ENCODE measurements at places on chromosomes 16 and 17.

DNA sequence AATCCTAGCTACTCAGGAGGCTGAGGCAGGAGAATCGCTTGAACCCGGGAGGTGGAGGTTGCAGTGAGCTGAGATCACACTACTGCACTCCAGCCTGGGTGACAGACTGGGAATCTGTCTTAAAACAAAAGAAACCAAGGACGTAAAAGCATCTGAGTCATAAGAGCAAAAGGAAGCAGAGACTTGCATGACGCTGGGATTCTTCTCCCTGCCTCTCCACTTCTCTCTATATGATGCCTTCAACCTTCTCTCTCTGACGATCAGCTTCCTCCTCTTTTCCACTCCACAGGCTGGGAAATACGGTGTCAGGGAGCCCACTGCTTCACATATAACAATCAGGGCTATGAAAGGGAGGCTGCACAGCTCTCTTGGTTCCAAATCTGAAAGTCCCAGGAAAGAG, 43.2 kb upstream of the CCL1 start:
- DNase-seq: no peak

- DNase-seq: no peak
These were observed 135.8 kb downstream of the TRIM37 start for GRCh38 chr17:58970609-58971450.

- no peak for DNase-seq
These were observed 4.7 kb downstream of the IL17C start for GRCh38 chr16:88642881-88643643.

GRCh38 chr17:4853208-4853671, 20.1 kb downstream of the MINK1 start:
- DNase-seq: no peak

GRCh38 chr16:86930663-86931373, 352.5 kb downstream of the FOXL1 start:
- DNase-seq: peak; percentile 10

DNA sequence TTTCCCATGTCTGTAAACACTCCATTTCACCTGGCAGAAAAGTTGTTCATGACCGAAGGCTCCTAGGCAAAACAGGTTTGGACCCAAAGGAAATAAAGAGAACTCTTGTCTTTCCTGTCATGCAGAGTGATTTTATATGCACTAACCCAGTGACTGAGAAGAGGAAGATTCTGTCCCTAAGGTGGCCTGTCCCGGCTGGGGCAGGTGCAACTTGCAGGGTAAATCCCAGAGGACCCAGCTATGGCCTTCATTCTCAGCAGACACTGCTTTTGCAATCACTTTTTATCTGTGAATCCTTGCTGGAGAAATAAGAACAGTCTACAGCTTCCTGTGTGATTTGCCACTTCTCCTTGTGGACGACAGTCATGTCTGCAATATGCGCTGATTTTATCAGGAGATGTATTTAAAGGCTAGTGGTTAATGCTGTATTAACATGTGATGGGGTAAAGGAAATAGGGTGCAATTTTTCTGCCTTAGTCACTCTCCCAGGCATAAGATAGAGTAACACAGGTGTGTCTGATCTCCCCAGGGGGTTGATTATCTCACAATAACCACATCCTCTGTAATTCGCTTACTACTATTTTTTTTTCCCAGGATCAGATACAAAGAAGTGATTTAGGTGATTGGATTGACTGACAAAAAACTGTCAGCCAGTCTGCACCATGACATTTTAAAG, 696.8 kb upstream of the SOX9 start:
- DNase-seq: no peak

DNA sequence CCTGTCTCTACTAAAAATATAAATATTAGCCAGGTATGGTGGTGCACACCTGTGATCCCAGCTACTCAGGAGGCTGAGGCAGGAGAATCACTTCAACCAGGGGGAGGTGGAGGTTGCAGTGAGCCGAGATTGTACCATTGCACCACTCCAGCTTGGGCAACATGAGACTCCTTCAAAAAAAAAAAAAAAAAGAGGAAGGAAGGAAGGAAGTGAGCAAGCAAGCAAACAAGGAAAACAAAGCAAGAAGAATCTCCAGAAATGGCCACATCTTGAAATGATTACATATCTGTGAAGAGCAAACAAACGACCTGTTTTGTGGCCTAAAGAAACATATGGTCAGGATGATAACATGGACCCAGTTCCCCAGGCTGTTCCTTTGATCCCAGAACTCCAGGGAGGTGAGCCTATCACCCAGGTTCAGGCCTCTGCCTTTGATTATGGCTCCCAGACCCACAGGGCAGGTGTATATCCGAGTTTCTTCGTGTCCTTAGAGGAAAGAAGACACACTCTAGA, 8.9 kb downstream of the ACOX1 start:
- no peak for DNase-seq

GRCh38 chr17:69317625-69318024, 9.3 kb downstream of the ABCA5 start:
- no peak for DNase-seq

DNA sequence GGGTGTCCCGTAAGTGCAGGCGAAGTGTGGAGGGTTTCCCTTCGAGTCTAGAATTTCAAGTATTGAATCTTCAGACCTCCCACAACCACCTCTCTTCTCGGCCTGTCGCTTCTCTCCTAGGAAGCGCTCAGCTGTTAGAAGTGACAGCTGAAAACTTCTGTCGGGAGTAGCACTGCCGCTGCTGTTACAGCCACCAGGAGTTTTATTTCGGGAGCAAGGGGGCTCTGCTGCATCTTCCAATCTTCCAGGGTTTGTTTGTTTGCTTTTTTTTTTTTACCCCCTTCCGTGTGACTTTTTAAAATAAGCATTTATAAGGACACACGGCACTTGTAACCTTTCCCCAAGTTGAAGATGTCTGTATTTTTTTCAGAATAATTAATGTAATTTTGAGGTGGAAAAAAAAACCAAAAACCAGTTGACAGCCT, 767 bp downstream of the RPS6KB1 start:
- no peak for DNase-seq

DNA sequence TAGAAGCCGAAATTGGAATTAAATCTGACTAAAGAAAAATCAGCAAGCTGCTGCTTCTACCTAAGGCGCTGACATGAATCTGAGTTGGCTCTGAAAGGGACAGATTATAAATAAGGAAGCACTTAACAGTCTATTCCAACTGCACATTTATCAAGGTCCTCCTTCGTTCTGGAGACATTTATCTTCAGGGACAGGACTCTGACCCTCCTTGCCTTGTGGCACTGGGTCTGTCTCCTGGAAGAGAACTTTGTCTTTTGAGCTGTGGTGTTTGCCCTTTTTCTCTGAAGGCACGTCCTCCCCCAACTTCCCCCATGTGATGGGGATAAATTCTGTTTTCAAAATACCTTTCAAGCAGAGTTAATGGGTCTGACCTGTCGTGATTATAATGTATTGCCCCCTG, 47.0 kb upstream of the MARCHF10 start:
- DNase-seq: no peak

DNA sequence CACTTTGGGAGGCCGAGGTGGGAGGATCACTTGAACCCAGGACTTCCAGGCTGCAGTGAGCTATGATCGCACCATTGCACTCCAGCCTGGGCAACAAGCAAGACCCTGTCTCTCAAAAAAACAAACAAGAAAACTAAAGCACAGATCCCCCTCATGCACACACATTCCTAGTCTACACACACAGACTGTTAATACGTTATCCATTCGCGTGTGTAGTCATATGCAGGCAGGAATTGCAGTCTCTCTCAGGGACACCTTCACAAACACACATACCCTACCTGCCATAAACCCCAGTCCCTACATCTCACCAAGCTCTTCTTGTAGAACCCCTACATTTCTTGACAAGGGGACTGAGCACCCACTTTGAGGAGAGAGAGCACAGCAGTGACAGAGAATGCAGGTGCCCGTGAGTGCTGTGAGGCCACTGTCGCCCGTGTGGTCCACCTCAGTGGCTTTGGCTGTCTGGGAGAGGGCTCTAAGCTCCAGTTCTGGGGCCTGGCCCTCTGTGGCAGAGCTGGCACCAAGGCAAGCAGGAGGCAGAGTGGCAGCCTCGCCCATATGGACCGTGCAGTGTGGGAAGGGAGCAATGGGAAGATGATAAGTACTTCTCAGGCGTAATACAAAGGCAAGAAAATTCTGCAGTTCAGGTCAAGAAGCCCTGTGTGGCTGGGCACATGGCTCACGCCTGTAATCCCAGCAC, 59.0 kb upstream of the RPH3AL start:
- no peak for DNase-seq

- DNase-seq: no peak
These were observed 120.3 kb upstream of the CHMP6 start for GRCh38 chr17:80871341-80871740.

DNA sequence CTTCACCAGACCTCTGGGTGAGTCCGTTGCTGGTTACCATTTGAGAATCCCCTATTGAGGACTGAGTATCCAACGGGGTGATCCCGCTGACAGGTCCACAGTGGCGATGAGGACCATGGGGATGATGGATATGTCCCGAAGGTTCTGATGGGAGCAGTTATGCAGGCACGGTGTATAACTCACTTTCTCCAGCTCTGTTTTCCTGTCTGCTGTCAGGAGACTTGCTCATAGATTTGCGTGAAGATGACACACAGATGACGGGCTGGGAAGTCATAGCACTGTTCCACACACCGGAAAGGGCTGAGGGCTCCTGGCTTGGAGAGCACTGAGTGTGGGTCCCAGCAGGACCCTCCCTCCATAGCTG, 22.2 kb upstream of the ADCY7 start:
- no peak for DNase-seq

- DNase-seq: no peak
These were observed 7.9 kb downstream of the FNDC8 start for GRCh38 chr17:35129154-35129972.

DNA sequence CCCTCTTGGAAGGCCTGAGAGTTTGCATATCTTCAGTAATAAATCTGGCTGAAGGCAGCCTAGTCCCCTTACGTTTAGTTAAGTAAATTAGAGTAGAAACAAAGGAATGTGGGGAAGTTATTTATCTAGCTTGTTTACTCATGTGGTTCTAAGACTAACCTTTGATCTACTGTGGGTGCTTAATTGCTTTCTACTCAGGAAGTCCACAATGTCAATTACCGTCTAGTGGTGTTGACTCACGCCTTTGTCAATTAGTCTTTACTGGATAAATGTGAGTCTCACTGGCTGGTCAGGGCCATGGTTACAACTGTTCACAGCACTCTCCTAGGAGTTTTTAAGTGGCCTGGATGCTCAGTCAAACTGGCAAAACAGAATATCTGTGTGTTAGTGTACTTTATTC, 2338.4 kb downstream of the TP53TG3F start:
- no peak for DNase-seq

DNA sequence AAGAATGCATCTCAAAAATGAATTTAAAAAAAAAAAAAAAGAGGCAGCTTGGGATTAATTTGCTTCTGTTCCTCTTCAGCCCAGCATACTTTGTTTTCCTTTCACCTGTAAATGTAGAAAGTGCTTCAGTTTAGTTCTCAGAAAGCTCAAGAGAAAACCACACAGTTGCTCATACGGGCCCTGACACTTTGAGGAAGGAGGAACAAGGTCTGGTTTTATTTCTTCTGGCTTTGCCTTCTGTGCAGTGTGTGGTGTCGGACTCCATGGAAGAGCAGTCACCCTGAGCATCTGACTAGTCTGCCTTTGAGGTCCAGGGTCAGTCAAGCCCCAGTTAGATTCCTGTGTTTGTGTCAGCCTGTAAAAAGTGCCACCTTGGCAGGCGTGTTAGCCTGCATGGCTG, 27.6 kb downstream of the NMT1 start:
- no peak for DNase-seq

DNA sequence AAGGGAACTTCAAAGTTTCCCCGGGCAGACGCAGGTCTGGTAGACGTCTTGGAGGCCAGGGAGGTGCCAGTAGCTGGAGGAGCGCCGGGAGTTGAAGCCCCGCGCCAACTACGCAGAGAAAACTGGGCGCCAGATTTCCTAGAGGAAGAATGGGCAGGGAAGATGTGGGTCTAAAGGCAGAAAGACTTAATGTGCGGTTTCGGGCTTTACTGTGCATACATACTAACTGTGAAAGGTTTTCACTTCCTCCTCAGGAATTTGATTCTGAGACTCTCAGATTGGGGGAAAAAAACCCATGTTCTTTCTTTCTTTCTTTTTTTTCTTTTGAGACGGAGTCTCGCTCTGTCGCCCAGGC, 331 bp upstream of the ZNF287 start:
- no peak for DNase-seq

- peak; percentile 82 for DNase-seq
These were observed 7.9 kb upstream of the BAHCC1 start for GRCh38 chr17:81387100-81388090.

DNA sequence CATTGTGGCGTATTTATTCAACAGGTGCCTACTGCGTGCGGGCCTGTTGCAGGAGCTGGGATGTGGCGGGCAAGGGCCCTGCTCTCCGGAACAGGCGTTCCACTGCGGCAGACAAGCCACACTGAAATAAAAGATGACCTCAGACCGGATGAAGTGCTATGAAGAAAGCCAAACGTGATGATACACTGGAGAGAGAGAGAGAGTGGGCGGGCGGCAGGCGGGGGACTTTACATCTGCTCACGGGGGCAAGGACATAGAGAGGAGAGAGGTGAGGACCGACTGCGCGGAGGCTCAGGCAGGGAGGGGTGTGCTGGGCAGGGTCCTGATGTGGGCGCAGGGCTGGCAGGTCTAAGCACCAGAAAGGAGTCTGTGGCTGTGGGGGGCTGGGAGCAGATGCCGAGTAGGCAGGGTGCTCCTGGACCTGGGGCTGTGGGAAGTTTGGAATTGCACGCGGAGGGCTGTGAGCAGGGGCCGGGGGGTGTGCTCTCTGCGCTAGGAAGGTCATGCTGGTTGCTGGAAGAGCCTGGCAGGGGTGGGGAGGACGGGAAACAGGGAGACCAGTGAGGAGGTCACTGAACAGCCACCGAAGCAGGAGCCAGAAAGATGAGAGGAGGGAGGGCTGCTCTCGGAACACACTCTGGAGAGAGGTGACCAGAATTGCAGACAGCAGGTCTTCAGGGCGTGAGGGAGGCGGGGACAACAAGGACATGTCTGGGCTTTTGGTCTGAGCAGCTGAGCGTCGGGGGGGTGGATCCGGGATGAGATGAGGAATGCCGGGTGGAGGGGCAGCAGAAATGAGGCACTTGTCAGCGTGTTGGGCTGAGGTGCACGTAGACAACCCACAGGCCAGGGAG, 9.9 kb downstream of the MXRA7 start:
- DNase-seq: no peak

GRCh38 chr17:19260958-19261357, 23.8 kb downstream of the EPN2 start:
- DNase-seq: no peak
